ENCODE measurements at places on chromosomes 3 and 15.

GRCh38 chr15:39140060-39140604, 440.7 kb upstream of the THBS1 start:
- peak; percentile 73 for DNase-seq

GRCh38 chr3:190345027-190345821, 23.0 kb upstream of the CLDN1 start:
- DNase-seq, result peak; percentile 85

DNA sequence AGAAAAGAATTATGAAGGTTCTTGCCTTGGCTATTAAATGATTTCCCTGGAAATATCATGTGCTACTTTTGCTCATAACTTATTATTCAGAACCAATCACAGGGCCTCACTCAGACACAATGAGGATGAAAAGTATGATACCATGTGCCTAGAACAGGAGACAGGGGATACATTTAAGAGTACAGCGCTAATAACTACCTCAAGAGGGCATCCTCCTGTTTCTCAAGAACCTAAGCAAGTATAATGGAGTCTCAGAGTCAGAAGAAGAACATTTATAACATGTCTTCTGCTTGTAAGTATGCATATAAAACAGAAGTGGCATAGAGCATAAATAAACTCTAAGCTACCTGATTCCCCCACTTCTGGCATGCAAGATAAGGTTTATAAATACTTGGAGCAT, 125.4 kb upstream of the MME start:
- DNase-seq, result peak; percentile 38

GRCh38 chr3:67386451-67386850, 268.0 kb downstream of the SUCLG2 start:
- no peak for DNase-seq

DNA sequence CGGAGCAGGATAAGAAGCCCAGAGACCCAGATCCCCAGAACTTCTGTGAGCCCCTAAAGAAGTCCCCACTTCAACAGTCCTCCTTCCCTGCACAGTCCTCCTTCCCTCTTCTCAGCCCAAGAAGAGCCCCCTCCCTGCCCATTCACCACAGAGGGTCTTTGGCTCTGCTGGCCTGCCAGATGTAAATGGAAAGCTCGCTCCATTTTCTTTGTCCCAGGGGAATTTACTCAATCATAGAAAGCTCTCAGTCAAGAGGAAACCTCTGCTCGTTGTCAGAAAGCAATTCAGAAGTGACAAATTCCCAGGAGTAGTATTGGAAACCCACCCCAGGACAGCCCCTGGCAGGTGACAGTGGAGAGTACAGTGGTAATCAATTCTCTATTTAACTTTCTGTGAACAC, 105.5 kb upstream of the SMAD3 start:
- no peak for DNase-seq
